ENCODE measurements at places on chromosomes 6 and 20.

- DNase-seq, result no peak
Measured at GRCh38 chr6:196543-196942, 95.7 kb upstream of the DUSP22 start.

- DNase-seq, result no peak
Measured at GRCh38 chr6:34692280-34692679, 4.3 kb downstream of the ILRUN start.

- DNase-seq, result no peak
Measured at GRCh38 chr6:109060571-109060970, 34.1 kb downstream of the SESN1 start.

DNA sequence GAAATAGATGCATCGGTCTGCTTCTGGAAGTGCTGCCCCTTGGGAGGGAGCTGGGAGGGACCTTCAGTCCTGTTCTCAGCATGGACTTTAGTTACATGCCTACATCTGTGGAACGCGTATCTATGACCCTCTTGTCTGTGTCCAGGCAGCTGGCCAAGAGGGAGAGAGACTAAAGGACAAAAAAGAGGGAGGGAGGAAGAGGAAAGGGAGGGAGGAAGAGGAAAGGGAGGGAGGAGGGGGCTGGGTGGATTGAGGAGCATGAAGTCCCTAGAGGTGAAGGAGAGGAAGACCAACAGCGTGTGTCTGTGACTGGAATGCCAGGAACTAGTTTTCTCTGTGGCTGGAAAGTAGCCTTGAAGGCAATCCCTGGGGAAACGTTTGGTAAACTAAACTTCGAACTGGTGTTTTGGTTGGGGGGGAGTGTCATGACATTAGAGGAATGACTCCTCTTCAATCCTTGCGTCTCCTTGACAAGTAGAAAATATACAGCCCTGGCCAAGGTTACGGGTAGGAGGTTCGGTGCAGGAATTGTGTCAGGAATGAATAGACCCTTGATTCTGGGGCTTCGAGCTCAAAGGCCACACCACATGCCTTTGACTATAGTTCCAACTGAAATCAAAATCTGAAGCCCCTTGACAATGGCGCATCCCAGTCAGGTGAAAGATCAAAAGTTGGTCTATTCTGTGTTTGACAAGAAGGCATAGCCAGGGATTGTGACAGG is 52.0 kb upstream of the PLEKHG1 start:
- no peak for DNase-seq

- DNase-seq, result no peak
Measured at GRCh38 chr6:43097502-43097901, 21.4 kb downstream of the PTK7 start.

DNA sequence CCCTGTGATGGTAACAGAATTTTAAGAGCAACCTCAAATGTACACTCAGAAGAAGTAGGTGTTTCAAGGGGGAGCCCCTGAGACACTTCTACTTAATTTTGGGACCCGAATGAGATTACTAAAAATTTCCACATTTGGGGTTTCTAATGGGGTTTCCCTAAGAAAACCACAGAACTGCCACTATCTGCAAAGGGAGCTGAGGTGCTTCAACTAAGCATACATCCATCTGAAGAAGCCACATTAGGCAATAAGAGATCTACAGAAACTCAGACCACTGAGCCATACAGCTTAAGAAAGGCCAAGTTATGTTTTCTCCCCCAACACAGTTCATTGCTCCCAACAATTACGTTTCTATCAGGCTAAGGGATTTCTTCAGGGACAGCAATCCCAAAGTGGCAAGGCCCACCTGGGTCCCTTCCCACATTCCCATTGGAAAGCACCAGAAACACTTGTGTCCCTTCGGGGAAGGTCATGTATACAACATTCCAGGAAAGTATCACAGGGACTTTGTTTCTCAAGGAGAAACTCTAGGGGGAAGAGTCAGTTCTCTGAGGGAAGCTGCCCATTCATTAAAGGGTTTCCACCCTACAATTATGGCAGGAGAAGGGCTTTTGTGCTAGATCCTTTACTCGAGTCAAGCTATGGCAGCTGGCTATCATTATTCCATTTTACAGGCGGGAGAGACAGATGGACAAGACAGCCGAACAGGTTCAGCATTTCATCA is 5.0 kb downstream of the BCL2L1 start:
- DNase-seq, result no peak

DNA sequence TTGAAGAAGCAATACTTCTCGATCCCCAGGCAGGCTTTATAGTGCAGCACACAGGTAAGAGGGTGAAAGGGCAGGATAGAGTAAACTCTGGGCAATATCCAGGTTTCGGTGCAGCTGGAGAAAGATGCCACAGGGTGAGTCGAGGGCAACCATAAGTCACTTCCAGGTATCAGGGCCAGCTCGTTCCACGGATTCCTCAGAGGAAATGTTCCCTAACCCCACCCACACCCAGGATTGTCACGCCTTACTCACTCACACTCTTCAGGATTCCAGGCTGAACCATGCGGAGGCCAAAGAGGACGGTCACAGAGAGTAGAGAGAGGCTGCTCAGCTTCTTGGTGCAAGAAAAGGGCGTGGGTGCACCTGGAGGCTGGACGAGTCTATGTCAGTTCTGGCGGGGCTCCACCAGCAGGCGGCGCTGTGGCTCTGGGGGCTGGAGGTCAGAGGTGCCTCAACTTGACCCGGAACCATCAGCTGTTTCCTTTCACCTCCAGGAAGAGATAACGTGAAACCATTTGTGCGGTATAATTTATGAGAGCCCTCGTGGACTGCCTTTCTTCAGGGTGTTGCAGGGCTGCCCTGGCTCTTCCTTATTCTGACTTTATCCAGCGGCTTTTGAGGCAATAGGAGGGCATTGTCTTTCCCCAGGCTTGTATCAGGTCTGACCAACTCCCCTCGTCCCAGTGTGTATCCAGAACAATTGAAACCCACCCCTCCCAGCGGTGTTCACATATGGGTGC is 14.5 kb upstream of the WFDC12 start:
- no peak for DNase-seq

DNA sequence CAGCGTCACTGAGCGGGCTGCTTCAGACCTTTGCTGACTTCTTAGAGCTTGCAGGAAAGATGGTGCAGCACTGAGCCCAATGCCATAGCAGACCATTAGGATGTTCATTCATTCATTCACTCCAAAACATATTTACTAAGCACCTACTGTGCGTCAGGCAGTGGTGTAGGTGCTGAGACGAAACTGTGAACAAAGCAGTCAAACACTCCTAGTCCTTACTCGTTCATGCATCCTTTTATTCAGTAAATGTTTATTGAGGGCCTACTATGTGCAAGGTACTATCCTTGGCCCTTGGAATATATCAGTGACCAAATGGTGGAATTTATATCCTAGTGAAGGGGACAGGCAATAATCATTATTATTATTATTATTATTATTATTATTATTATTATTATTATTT is 76.6 kb downstream of the TOX2 start:
- DNase-seq, result no peak

- DNase-seq, result no peak
Measured at GRCh38 chr6:110043366-110043994, 65.4 kb downstream of the GPR6 start.

DNA sequence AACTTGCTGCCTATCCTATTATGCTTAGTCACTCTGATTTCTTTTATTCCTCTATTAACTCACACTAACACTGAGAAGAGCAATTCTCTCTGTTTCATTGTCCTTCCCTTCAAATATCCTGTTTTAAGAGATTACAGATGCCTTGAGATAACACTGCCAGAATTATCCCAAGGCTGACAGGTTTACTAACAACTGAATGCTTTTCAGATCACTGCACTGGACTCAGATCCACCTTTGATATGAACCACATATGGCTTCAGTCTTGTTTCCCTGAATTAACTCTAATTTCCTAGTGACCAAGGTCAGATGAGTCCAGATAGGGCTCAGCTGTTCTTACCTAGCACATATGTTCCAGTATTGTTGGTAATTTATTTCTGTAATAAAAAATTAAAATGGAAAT is 633.1 kb downstream of the GRIK2 start:
- DNase-seq, result no peak

GRCh38 chr6:13455552-13455966 is 31.8 kb downstream of the GFOD1 start:
- peak; percentile 24 for DNase-seq

DNA sequence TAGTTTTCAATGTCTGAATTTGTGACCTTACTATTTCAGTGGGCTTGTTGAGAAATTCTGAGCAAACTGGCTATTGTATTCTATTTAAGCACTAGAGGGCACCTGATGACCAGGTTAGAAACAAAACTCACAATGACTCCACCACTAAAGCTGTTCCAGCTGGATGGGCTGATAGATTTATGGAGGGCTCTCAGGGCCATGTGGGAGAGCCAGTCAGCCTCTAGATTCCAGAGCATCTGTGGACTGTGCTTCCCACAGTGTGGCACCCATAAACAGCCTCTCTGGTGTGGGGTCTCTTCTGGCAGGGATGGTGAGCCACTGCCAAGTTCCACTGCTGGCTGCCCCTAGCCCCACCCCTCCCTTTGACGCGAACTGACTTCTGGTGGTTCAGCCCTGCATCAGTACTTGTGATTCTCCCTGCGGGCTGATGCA is 29.2 kb downstream of the C6orf58 start:
- no peak for DNase-seq
